Stimulated activated CD8-positive, alpha-beta memory T cell treated with anti-CD3 and anti-CD28 coated beads, Interleukin-2, amount 100 ng/mL, for 1 hour (primary cell): ENCODE measurements at places on chromosomes 1 and 21.

GRCh38 chr1:96234299-96234698, 487.3 kb upstream of the PTBP2 start:
- DNase-seq: no peak

DNA sequence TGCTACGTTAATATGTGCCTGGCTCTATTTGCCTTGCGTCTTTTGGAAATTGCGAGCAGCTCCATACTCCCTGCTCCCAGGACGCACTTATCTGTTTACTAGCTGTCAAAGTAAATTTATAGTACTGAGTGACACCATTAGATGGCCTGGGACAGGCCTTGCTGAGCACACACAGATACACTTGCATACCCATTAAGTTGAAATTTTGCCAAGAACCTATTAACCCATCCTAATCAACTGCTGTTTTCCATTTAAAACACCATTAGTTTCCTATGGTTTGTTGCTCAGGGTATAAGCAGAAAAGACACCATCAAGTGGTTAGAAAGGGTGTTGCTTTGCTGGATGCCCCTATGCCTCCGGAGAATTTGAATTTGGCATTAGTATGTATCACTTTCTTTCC, 187.3 kb downstream of the SLC44A5 start:
- DNase-seq: no peak

DNA sequence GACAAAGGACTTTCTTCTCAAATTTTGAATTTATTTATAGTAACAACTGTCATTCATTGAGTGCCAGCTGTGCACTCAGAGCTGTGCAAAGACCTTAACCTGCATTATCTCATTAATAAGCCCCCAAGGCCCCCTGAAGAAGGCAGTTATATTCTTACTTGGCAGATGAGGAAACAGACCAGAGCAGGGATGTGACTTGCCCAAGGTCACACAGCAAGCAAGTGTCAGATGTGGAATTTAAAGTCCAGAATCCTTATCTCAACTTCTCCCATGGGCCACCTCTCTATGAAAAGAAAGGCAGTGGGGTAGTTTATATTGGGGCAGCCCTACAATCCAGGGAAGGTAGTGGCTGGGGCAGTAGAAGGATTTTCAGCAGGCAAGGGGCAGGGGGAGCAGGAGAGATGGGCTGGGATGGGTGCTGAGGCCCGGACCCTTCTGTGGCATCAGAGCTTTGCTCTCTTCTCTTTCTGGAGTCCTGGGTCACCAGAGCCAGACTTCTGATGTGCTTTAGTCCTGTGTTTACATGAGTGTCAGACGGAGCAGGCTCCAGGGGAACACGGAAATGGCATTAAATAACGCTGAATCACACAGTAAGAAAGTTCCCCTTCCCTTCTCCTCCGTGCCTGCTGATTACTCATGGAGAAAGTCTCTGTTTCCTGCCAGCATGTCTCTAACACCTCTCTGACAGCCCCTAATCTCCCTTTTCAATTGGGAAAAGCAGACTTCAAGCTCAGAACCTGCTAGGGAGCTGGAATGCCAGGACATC, 39.5 kb downstream of the EPHB2 start:
- no peak for DNase-seq

DNA sequence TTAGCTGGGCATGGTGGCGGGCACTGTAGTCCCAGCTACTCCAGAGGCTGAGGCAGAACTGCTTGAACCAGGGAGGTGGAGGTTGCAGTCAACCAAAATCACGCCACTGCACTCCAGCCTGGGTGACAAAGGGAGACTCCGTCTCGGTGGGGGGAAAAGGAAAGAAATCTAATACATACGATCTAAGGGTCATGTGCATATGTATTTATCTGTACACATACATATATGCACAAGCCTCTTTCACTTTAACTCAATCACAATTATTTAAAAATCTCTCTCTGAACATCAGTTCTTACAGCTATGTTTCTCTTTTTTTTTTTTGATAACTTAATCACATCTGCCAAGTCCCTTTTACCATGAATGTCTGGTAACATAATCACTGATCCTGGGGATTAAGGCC, 34.7 kb downstream of the EVA1C start:
- DNase-seq: no peak

GRCh38 chr1:83692524-83693381, 306.2 kb downstream of the TTLL7 start:
- DNase-seq: no peak

DNA sequence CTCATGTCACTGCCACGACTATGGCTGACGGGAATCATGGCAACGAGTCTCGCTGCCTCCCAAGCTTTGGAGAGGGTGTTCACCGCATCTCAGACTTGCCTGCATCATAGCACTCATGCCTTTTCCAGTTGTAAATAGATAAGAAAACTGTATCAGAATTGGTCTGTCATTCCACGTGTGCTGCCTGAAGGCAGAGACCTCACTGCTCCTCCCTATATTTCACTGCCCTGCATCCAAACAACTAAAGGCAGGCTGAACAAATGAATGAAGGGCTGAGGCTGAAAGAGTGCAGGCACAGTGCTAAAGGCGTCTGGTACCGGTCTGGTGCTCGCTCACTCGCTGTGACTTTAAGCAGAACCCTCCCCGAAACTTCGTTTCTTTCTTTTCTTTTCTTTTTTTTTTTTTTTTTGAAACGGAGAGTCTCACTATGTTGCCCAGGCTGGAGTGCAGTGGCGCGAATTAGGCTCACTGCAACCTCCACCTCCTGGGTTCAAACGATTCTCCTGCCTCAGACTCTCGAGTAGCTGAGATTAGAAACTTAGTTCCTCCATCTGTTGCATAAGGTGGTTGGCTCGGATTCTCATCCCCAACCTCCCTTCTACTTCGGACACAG, 542 bp downstream of the EIF2B3 start:
- no peak for DNase-seq

GRCh38 chr1:33610391-33610790, 137.9 kb downstream of the ZSCAN20 start:
- no peak for DNase-seq
